Muscle of arm (tissue), 14 donors: ENCODE measurements at places on chromosomes 4 and X.

DNA sequence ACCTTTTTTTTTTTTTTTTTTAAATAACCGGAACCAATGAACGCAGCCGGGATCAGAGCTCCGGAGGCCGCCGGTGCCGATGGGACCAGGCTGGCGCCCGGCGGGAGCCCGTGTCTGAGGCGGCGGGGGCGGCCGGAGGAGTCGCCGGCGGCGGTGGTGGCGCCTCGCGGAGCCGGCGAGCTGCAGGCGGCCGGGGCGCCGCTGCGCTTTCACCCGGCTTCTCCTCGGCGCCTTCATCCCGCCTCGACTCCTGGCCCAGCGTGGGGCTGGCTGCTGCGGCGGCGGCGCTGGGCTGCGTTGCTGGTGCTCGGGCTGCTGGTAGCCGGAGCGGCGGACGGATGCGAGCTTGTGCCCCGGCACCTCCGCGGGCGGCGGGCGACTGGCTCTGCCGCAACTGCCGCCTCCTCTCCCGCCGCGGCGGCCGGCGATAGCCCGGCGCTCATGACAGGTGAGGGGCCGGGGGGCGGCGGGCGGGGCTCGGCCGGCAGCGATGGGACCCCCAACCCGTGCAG lies 337 bp downstream of the STIM2 start:
- no peak for DNase-seq

DNA sequence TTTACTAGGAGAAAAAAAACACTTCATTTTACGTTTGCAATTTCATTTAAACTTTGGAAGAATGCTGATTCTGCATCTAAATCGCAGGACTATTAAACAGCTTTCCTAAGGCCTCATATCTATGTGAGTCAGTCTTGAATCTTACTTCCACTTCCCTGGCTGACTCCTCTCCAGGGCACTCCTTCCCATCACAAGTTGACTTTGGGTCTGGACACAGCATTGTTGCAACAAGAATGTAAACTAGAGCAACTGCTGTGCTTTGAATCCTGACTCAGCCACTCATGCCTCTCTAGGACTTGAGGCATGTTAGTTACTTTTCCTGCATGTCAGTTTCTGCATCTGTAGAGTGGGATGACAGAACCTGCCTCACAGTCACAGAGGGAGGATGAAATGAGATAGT lies 413.8 kb downstream of the FAT4 start:
- DNase-seq, result no peak

GRCh38 chr4:70559211-70559830 lies 32.7 kb upstream of the AMBN start:
- peak; percentile 50 for DNase-seq

DNA sequence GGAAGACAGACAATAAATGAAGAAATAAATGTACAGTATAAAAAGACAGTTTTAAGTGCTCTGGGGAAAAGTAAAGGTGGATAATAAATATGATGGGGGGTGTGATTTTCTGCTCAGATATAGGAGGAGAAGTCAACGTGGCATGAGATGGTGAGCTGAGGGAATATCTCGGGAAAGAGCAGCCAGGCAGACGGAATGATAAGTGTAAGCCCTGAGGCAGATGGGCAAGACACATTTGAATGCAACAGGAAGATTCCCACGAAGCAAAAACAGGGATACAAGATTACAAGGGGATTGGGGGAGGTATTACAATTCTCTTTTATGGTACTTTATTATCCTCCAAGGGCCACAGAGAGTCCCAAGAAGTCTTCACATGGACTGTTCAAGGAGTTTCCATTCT lies 11.1 kb downstream of the ANXA3 start:
- no peak for DNase-seq

DNA sequence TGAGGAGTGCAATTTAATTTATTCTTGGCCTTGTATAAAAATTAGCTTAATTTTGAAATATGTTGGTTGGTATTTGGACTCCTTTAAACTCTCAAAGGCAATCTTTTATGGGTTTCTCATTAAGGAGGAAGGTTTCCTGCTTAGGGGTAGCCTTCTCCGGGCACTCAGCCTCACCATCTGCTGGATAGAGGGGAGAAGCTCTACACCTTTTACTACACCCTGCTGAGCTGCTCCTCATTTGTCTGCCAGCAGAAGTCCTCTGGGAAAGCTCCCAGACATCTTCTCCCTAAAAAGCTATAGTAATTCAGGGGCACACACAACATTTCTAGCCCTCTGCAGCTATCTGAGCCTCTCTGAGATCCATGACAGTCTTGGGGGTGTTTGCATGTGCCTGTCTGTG lies 179.1 kb downstream of the SOWAHB start:
- no peak for DNase-seq

GRCh38 chr4:186081202-186081807 lies 12.3 kb downstream of the TLR3 start:
- no peak for DNase-seq

DNA sequence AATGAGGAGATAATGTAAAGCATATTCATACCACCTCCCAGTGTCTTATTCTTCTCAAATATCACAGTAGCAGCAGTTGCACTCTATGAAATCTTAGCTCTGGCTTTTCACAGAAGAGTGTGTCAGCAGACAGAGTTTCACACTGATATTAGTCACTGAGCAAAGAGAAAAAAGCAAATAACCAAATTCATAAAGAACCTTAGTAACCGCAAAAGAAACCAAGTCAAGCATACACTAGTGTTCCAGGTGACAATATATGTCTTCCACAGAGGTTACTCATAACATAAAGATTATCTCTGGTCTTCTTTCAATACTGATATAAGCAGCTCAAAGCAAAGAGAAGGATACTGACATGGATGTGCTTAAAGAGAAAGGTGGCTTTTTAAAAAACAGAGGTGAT lies 181.7 kb upstream of the EDNRA start:
- no peak for DNase-seq

- no peak for DNase-seq
Measured at GRCh38 chrX:63488546-63489373, 137.6 kb upstream of the SPIN4 start.

- no peak for DNase-seq
Measured at GRCh38 chr4:165541851-165542459, 163.1 kb downstream of the CPE start.

GRCh38 chr4:39759569-39759968 lies 61.6 kb downstream of the UBE2K start:
- DNase-seq, result no peak

DNA sequence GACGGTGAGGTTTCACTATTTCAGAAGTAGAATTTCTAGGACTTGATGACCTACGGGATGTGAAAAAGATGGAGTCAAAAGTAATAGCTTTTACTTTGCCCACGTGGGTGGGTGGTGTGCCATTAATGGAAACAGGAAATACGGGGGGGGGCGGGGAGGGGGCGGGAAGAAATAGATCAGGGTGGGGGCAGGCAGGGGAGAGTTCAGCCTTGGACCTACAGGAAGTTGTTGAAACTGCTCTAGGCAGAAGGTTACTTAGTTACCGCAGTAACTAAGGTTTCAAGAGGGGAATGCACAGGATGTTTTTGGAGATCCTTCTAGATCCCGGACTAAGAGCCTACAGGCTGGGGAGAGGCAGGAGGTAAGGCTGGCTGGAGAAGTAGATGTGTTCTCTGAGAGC lies 3.6 kb upstream of the FHL1 start:
- no peak for DNase-seq

- DNase-seq, result peak; percentile 85
Measured at GRCh38 chr4:164937576-164938270, 39.7 kb downstream of the TRIM61 start.

DNA sequence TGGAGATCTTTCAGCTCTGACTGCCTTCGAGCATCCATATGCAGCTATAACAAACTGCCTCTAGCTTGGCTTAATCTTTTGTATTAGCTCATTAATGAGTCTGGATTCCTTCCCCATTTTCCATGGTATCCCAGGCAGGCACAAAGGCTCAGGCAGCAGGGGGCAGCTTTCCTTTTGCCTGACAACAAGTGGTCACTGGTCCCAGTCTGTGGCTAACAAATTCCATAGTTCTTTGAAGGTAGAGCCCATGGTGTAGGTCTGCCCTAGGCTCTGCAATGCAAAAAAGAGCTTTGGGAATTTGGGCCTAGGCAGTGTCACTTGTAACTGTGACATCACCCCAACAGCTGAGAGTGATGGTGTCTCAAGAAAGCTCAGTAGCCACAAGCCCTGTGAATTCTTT lies 234.4 kb upstream of the GPC4 start:
- no peak for DNase-seq

DNA sequence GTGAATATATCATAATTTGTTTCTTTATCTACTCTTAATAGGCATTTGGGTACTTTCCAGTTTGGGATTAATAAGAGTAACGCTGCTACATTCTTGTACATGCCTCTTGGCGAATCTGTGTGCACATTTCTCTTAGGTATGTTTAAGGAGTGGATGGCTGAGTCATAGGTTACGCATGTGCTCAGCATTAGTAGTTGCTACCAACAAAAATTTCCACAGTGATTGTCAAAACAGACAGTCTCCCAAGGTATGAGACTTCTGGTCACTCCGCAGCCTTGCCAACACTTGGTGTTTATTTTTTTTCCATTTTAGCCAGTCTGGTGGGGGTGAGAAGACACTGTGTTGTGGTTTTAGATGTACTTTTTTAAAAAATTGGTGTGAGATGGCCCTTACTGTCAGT lies 44.6 kb downstream of the FGFBP1 start:
- peak; percentile 31 for DNase-seq

GRCh38 chrX:19840899-19841648 lies 46.3 kb downstream of the SH3KBP1 start:
- no peak for DNase-seq

- no peak for DNase-seq
Measured at GRCh38 chrX:153993978-153994377, 21.4 kb downstream of the TMEM187 start.

GRCh38 chr4:4387531-4388310 lies 819 bp downstream of the NSG1 start:
- DNase-seq, result no peak
